Activated CD4-positive, alpha-beta T cell treated with anti-CD3 and anti-CD28 coated beads for 1 hour (primary cell): ENCODE measurements at places on chromosomes 5 and 9.

DNA sequence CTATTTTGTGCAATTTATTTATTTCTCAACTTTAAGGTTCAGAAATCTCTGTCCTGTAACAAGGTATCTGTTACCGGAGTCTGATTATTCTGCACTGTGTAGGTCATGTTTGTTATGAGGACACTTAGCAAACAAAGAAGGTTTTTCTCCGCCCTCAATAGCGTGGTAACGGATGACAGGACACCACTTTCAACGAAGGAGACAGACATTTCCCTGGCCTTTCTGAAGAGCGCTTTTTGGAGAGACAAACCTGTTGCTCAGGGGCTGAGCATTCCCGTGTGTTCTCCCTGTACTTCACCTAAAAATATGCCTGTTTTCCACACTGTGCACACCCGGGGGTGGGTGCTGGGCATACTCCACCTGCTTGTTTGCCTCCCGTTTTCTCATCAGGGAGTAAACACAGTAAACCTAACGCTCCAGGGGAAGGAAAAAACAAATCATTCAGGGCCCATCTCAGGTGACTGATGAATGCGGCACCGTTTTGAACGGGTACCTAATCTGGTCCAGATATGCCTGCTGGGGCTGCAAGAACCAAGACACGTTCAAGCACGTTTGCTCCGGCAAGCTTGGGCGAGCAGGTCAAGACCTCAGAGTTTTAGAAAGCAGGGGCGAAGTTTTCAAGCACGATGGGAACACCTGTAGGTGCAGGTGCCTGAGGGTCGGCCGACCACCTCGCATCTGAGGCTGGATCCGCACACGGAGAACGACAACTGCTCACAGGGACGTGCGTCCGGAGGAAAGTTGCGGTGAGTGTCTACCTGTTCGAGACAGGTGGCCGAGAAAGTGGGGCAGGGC lies 859 bp downstream of the RETREG1 start:
- no peak for DNase-seq

DNA sequence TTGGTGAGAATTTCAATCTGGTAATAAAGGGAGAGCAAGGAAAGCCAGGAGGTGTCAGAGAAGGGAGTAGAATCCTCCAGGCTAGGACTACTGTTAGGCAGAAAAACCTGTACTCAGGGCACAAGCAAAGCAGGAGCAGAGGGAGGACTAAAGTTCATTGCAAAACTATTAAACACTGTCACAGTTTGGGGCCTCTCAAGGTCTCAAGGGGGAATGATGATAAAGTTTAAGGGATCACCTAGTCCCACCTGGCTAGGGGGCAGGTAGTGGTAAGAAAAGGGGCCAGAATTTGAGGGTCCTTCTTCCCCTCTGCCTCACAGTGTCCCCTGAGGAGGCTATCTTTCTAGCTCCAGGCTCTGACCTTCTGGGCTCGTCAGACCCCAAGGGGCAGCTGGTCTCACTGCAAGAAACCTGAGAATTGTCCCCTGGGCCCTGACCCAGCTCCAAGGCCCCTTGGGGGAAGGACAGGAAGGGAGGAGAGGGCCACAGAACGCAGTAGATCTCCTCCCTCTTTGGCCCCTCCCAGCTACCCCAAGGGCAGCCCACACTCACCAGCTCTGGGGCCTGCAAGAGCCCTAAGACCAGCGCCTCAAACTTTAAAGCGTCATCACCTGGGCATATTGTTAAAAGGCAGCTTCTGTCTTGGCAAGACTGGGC lies 974 bp downstream of the CCDC69 start:
- DNase-seq, result peak; percentile 37

DNA sequence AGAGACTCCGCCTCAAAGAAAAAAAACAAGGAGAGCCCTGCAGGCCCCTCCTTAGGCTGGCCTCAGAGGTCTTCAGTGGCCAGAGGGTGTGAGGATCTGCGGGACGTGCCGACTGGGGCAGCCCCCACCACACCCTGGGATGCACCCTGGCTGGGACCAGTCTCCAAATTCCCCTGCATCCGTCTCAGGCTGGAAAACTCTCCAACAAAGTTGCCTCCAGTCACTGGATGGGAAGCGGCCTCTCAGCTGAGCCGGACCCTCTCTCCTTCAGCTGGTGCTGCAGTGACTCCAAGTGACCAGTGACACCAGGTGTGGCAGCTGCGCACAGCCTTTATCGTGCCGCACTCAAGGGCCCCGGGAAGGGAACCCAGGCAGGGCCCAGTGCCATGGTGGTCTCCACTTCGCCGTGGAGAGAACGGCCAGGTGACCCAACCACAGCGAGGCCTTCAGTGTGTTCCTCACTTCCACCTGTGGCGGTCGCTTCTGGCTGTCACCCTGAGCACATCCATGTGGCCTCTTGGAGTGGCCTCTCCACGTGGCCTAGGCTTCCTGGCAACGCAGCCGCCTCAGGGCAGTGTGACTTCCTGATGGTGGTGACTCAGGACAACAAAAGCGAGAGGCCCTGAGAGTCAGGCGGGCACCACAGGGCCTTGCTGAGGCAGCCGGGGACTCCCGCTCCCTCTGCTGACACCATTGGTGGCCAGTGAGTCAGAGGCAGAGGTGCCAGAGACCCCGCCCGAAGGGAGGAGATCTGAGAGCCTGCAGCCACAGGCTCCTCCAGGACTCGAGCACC lies 19.3 kb upstream of the CAMSAP1 start:
- no peak for DNase-seq

GRCh38 chr5:172793577-172794488 lies 22.8 kb upstream of the DUSP1 start:
- no peak for DNase-seq

- no peak for DNase-seq
Observed at GRCh38 chr5:104551628-104552027, 989.0 kb upstream of the NUDT12 start.

DNA sequence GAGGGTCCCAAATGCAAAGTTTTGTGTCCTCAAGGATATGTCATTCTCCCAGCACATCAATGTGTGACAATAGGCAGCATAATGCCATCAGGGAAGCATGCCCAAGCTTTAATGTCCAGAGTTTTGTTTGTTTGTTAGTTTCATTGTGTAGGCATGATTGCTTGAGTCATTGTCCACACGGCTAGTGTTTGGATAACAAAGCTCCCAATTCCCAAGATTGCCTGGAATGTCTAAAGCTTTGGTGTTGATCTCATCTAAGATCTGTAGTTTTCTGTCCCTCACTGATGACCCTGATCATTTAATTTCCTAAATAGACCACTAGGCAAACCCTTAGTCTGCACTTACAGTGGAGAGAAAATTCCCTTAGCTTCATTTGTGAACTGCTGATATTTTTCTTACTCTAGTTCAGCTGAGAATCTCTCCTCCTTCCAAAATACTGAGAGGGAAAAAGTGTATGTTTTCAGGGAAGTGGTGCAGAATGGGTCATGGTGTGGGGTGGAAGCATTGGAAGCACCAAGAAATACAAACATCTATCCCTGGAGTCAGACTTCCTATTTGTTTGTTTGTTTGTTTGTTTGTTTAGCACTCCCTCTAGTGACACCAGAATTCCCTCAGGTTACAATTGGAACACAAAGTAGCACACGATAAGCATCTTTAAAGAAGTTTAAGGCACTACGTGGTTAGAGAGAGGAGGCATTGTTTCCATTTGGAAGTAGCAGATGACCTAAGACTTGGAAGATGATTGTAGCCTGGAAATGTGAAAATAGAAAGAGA lies 127.1 kb downstream of the PRDM6 start:
- no peak for DNase-seq

GRCh38 chr5:133253070-133253469 lies 201.3 kb downstream of the HSPA4 start:
- no peak for DNase-seq

GRCh38 chr5:105917189-105917588 lies 1753.5 kb downstream of the EFNA5 start:
- DNase-seq, result no peak

GRCh38 chr9:114501796-114502682 lies 3.2 kb downstream of the WHRN start:
- no peak for DNase-seq

- no peak for DNase-seq
Observed at GRCh38 chr5:93278896-93279295, 302.1 kb downstream of the NR2F1-AS1 start.

- no peak for DNase-seq
Observed at GRCh38 chr5:174550026-174550425, 174.4 kb upstream of the MSX2 start.

GRCh38 chr5:119746984-119747383 lies 117.6 kb downstream of the FAM170A start:
- DNase-seq, result no peak

DNA sequence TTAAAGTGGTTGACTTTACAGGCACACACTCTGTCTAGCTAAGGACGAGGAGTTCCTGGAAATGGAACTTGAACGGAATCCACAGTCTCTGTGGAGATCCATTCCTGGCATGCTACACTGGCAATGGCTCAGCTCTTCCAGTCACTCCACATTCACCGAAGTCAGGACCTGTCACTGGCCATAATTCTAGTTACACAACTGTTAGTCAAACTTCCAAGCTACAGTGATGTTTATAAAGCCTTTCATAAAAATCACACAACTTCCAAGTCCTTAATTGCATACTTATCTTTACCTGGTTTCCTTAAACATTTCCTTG lies 15.7 kb downstream of the CDC14B start:
- DNase-seq, result no peak

DNA sequence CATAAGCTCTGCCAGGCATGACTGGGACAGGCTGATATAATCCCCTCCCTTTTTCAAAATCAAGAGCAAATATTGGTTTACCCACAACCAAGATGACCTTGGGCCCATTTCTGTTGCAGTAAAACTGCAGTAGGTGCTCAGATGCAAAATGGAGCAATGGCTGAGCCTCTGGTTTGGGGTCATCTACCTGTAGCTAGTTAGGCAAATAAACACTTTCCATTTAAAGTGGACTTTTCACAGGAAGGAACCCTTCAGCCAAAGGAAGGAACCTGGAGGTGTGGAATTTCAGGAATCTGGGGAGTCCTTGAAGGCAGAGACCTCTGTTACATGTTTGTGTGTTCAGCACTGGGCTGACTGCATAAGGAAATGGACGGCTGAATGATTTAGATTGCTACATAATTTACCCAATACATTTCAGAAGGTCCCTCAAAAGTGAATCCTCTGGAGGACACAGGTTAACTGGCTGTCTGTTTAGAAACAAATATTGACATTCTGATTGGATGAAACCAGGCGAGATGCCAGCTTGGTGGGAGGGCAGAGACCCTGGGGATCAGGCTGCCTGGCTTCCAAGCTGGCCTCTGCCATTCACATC lies 170.1 kb upstream of the ZNF618 start:
- no peak for DNase-seq

- no peak for DNase-seq
Observed at GRCh38 chr9:132842124-132843044, 35.7 kb downstream of the AK8 start.

DNA sequence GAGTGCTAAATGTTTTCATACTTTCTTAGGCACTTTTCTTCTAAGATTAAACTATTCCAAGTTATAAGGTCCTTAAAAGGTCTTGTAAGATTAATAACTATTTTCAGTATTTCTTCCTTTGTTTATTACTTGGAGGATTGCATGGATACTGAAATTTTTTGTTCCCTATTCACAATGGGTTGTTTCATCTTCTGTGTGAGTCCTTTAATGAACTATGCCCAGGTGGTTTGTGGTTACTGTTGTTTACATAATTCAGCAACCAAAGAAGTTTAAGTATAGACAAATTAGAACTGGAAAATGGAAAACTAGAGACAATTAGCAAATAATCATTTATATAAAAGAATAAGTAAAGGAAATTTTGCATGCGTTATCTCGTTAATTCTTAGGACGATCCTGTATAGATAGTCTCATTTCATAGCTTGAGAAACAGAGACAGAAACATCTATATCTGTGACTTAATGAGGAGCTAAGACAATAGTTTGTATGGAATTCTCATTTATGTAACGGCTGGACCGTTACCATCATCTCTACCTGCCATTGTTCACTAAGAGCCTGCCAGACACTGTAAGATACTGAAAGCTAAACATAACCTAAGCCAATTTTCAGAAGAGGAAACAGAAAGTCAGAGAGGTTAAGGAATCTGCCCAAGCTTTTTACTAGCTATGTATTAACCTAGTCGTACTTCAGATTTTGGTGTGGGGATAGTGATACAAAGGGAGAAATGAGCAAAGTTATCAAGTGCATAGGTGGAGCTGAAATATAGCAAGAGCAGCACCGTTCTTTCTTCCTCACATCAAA lies 148.2 kb downstream of the PAM start:
- DNase-seq, result no peak

DNA sequence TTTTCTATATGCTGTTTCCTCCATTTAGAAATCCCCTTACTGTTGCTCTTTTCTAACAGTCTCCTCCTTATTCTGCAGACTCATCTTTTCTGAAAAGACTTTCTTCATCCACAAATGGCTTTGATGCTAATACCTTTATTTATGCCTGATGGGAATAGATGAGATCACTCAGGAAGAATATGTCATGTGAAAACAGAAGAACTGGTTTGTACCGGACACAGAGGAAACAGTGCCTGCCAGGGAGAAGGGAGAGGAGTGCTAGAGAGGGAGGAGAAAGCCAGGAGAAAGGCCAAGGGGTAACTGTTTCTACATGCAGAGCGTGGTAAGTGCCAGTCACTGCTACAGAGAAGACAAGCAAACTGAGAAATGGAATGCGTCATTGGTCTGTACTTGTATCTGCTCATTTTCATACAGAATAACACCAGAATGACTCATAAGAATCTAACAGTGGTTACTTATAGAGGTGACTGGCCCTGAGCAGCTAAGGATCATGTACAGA lies 45.9 kb upstream of the PJA2 start:
- DNase-seq, result no peak

DNA sequence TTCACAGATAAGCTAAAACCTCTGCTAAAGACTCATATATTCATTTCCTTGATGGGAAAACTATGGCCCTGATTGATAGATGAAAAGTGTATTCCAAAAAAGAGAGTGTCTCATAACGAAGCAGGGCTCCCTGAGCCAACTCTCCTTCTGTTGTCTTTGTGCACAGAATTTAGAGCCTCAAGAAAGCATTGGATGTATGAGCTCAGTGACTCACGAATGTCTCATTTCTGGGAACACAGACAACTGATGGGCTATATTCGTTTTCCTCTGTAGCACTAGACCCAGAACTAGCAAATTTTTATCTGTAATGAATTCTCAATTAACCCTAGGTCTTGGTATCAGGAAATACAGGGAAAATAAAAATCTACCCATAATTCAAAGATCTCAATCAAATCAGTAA lies 88.4 kb downstream of the LMNB1 start:
- DNase-seq, result no peak

DNA sequence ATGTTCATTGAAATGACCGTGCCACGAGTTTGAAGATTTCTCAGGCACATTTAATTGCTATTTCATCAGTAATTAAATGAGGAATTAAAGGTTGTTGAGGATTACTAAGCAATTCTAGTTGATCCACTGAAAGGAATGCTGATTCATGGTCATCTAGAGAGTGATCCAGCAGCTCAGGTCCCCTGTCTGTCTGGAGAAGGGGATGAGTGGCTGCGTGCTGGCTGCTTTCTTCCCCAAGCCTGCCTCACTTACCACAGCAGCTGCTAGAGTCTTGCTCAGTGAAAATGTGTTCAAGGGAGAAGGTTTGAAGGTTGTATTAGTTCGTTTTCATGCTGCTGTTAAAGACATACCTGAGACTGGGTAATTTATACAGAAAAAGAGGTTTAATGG lies 7.8 kb upstream of the TGFBI start:
- no peak for DNase-seq
